Hippocampal formation (tissue), 2 donors: ENCODE measurements at places on chromosomes 1 and 21.

DNA sequence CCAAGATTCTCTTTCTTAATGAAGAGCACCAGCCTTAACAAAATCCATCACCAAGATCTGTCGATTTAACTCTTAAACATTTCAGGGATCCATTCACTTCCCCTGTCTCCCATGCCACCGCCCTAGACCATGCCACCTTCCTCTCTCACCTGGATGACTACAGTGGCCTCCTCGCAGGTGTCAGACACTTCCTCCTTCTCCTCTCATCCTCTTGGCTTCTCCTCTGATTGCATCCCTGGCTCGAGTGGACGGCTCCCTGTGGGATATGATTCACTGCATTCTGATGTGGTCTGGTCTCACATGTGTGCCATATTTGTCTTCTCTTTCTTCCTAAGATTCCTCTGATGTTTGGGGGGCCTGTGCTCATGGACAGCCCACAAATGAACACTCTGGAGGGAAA lies 66.4 kb upstream of the KLHDC7A start:
- DNase-seq = no peak

- DNase-seq = no peak
Measured at GRCh38 chr1:40381268-40382107, 8.0 kb downstream of the SMAP2 start.

GRCh38 chr21:34345892-34346291 lies 17.9 kb upstream of the KCNE2 start:
- DNase-seq = no peak

DNA sequence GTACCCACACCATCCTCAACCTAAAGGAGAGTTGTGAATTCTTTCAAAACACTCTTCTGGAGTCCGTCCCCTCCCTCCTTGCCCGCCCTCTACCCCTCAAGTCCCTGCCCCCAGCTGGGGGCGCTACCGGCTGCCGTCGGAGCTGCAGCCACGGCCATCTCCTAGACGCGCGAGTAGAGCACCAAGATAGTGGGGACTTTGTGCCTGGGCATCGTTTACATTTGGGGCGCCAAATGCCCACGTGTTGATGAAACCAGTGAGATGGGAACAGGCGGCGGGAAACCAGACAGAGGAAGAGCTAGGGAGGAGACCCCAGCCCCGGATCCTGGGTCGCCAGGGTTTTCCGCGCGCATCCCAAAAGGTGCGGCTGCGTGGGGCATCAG lies 638 bp upstream of the OLIG2 start:
- DNase-seq = peak; percentile 63

DNA sequence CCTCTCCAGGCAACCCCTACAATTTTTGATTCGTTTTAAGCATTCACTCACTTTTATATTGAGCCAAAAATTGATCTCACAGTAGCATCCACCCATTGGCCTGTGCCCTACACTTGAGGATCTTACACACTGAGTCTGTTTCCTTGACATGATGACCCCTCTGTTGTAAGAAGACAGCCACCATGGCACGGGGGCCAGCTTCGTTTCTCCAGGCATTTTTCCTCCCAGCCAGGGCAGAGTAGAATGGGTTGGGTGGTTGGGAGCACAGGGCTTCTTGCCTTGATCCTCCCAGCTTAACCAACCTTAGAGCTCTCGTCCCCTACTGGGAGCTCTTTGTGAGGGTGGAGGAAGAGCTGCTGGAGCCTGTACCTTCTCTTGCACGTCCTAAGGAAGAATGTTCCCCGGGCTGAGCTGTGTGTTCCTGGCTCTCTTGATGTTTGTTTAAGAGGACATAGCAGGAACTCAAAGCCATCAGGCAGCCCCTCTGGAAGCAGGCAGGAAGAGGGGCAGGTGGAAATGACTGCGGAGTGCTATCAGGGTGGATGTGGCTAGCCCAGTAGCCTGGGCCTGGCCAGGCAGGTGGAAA lies 213.2 kb upstream of the TMEM51 start:
- DNase-seq = no peak

DNA sequence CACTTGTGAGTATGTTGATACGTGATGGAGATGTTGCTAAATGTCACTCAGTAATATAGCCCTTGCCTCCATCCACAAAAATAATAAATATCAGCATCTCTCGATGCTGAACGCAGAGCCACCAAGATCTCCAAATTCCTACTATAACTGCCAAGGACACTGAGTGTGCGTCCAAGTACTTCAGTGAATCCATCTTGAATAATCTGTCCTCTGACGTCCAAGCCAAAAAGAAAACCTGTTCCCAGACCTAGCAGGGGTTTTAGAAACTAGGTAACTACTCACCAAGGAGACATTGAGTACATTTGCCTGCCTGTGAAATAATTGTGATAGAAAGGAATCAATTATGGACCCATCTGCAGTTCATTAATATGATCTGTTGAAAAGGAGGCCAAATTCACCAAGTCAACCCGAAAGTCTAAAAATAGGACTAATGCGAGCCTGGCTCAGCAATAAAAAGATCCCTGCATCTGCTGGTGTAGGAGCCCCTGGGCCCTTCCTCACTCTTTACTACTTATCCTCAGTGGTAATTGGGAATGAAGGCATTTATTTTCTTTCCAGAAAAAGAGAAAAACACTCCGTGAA lies 226.9 kb upstream of the IRF2BP2 start:
- DNase-seq = no peak

GRCh38 chr1:29521811-29522580 lies 285.7 kb downstream of the PTPRU start:
- DNase-seq = no peak

DNA sequence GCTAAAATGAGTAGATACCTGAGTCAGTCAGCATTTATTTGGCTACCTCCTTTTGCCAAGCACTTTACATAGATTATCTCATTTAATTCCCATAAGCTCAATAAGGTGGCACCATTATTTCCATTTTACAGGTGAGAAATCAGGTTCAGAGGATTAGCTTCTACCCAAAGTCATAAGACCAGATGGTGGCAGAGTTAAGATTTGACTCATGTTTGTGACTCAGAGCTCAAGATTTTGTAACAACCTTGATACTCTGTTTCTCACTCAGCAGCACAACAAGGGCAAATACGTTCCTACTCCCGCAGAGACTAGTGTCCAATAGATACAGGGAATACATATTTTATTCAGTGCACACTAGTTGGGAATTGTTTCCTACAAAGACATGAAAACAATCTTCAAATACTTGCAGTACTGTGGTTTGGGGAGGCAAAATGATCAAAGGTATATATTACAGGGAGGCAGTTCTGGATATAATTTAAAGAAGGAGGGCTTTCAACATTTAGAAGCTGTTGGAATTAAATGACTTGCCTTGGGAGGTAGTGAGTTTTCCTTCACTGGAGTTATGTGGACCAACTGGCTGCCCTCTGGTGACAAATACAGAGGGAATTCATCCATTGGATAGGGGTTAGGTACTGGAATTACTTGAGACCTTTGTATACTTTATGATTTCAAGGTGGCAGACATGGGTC lies 3.6 kb downstream of the LEPR start:
- DNase-seq = no peak

DNA sequence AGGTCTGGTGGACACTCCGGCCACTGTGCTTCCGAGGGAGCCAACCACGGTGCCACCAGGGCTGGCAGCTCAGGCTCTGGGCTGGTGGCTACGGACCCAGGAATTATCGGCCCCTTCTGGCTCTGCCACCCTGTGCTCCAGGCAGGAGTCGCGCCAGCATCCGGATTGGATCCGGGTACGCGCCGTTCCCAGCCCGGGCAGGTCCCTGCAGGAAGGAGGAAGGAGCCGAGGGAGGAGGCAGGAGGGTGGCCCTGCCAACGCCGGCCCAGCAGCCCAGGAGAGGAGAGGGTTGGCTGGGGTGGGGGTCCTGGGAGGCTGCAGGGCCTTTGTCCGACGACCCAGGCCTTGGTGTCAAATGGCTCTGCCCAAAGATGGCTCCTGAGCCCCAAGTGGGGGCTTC lies 160.5 kb downstream of the CASZ1 start:
- no peak for DNase-seq

DNA sequence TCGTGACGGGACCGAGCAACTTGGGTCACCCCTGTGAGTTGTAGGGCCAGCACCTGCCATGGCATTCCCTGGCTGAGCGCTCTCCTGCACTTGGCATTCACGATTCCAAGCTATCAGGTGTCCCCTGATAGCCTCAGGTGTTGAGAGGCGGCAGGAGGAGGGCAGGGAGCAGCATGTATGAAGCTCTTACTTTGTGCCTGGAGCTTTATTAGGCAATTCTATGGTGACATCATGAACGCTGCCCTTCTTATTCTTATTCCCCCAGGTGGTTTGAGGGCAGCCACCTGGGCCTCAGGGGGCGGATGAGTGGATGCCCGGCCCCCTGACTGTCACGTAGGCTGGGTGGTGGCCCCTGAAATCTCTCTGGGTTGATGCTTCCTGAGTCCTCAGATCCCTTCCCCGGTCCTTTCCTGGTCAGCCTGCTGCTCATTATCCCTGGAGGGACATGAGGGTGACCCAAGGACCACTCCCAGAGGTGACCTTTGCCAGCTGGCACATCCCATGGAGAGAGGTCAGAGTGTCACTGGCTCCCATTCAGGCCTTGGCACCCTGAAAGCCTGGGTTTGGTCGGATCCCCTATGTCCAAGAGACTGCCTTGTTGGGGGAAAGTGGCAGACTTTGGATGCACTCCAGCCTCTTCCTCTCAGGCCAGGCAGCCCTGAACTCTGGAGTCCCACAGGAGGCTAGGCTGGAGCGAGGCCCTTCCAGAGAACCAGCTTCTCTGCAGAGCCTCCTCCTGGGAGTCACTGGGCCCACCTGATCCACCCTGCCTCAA lies 51.9 kb downstream of the SPSB1 start:
- no peak for DNase-seq

DNA sequence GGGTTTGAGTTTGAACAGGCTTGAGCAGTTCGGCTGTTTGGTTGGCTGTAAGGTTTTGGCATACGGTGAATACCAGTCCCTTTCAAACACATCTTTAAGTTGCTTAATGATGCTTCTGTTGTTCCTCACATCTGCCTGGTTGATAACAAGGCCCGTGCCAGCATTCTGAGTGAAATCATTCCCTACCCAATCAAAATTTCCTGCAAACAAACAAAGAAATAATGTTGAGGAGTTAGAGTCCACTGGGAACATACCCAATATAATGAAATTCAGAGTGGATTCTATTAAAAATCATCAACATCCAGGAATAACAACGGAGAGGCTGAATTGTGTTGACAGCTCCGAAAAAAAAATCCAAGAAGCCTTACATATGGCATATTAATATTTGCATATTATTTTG lies 91.0 kb upstream of the MAP1LC3C start:
- no peak for DNase-seq

GRCh38 chr1:22643381-22643780 lies at the start of gene C1QC:
C1QC (plus strand) TSS chr1:22643633; CDS start chr1:22644024, 391 bp downstream.
- peak; percentile 34 for DNase-seq

DNA sequence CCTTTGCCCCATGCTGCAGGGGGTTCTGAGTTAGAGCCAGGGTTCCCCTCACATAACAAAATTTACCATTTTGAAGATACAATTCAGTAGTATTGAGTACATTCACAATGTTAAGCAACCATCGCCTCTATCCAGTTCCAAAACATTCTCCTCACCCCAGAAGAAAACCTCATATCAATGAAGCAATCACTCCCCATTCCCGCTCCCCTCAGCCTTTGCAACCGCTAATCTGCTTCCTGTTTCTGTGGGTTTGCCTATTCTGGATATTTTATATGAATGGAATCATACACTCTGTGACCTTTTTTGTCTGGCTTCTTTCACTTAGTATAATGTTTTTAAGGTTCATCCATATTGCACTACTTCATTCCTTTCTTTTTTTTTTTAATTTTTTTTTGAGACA lies 32.9 kb downstream of the SERINC2 start:
- DNase-seq = no peak
